ENCODE measurements at places on chromosomes 1 and 21.

GRCh38 chr1:189205863-189206262, 1271.8 kb downstream of the BRINP3 start:
- no peak for DNase-seq

DNA sequence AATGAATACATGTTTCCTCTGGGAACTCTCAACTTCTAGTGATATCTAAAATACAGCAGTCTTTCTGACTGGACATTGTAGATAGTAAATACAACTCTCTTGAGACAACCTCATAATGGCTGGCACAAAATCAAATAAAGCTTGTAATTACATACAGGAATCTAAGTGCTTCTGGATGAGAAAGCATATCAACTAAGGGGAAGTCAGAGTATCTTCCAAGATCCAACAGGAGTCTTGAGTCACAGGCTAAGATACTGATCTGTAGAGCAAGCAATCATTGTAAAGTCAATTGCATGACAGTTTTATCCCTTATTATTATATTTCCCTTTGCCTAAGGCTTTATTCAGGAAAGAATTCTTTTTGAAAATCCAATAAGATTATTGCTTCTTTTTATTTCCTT, 249.9 kb downstream of the LRRIQ3 start:
- no peak for DNase-seq

- DNase-seq = no peak
Observed at GRCh38 chr1:186487163-186487562, 26.2 kb upstream of the PDC start.

DNA sequence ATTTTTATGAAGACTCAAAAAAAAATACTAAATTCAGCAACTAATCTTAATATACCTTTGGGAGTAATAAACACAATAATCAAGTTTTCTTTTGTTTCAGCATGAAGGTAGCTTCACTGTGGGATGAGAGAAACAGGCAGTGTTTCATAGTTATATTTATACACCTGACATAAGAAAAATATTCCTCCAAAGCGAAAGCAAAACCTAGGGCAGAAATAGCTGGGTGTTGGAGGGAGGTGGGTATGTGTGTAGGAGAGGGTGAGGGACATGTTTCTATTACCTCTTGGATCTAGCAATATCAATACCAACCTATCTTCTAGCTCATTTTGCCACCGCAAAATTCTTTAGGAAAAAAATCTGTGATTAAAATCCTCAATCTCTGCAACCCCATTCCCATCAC, 24.9 kb upstream of the MAN1A2 start:
- DNase-seq = no peak

GRCh38 chr21:32140604-32141317, 138.1 kb downstream of the MIS18A start:
- DNase-seq = no peak

DNA sequence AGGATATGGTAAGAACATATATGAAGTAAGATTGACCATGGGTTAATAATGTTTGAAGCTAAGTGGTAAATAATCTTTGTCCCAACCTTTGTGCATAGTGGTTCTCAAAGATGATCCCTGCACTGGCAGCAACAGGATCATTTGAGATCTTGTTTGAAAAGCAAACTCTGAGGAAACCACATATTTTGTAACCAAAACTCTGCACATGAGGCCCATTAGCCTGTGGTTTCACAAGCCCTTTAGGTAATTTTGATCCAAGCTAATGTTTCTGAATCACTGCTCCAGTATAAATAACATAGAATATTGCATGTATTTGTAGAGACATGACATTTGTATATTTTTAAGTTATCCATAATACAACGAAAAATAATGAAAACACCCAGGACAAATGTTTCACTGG, 147.9 kb upstream of the RGS18 start:
- DNase-seq = no peak

- no peak for DNase-seq
Observed at GRCh38 chr1:212109728-212110127, 74.2 kb downstream of the DTL start.
